ENCODE measurements at places on chromosomes 13 and 19. TPM values are rescaled to one million over a fixed set of nuclear protein-coding genes. Genes with fewer than 3 reads are reported as not detected.

DNA sequence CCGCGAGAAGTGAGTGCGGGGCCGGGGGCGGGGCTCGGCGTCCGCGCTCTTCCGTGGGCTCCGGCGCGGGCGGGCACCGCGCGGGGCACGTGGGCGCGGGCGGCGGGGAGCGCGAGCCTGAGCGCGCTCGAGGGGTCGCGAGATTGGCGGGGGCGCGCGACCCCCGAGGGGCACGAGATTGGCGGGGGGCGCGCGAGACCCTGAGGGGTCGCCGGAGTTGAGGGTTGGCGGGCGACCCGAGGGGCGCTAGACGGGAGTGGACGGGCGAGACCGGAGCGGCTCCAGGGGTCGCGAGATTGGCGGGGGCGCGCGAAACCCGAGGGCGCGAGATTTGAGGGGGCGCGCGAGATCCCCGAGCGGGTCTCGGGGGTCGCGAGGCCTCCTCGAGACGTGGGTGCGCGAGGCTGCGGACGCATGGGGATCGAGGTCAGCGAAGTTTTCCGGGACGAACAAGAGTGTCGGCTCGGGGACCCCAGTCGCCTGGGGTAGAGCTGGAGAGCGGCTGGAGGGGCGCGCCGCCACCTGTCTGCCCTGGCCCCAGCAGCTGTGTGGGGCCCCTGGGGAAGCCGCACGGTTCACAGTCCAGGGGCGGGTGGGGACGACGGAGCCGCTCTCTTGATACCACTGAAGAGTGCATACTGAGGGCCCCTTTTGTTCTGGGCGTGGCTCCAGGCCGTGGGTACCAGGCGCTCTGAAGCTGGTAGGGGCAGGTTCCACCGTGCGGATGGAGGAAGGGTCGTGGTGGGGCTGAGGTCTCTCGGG, 682 bp downstream of the SSBP4 start:
- DNase-seq: no peak

GRCh38 chr13:108352599-108352998, 83.1 kb downstream of the TNFSF13B start:
- DNase-seq: no peak

Gene FAM216B
- not detected for total RNA-seq

Gene TTYH1
- under 0.01 TPM for total RNA-seq

DNA sequence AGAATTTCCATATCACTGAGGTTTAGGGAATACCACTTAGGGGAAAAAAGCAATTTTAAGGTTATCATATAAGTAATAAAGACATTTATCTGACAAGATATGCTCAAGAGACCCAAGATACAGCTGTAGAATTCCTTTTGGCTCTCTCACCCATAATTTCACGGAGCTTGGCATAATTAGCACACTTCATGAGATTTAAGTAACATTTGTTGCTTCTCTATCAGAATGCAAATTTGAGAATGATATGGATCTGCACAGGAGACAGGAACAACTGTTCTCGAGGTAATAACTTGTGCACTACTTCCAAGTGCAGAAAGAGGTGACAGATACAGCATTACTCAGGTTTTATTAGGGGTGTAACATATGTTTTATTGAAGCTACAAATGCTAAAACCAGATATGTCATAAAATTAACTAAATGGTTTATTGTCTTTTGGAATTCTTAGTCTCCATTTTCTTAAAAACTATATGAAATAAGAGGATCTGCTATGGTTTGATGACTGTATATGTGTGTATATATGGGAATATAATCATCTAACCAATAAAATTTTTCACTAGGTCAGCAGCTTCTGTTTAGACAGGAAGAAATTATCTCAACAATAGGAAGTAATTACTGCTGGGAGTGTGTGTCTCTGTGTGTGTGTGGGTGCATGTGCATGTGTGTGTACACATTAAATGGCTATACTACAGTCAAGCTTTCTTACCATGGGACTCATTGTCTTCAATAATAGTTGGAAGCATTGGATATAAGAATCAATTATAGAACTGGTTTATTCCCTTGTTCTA, 401.3 kb downstream of the PCDH17 start:
- no peak for DNase-seq

- no peak for DNase-seq
Observed at GRCh38 chr19:29798774-29799497, 12.9 kb upstream of the CCNE1 start.

GRCh38 chr13:50800091-50800739, 43.3 kb downstream of the DLEU7 start:
- no peak for DNase-seq

Gene OR7A5
- not detected for total RNA-seq

Gene ZNF541
- 0.39 TPM for total RNA-seq

- DNase-seq: no peak
Observed at GRCh38 chr19:44762038-44762437, 13.5 kb downstream of the BCL3 start.

Gene PNMA8B
- 0.13 TPM for total RNA-seq

- no peak for DNase-seq
Observed at GRCh38 chr19:16952046-16952445, 63.2 kb downstream of the F2RL3 start.

- no peak for DNase-seq
Observed at GRCh38 chr13:84845907-84846619, 953.2 kb downstream of the SLITRK6 start.

Gene CELF5
- not detected for total RNA-seq

Gene KCTD4
- not detected for total RNA-seq

DNA sequence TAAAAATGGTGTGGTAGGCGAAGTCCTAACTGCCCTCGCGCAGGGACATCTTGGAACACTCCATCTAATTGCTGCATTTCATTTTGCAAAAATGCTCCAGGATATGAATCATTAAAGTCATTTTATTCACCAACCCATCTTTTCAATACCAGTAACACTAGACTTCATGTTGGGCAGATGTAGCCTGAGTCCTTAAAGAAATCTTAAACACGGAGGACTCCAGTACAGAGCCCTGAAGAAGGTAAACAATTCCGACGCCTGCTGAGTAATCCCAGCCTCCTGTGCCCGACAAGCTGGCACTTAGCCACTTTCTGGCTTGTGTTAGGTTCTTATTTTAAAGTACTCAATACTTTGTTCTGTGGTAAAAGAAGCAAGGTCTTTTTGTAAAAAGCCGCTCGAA, 58.0 kb upstream of the IRS2 start:
- no peak for DNase-seq

DNA sequence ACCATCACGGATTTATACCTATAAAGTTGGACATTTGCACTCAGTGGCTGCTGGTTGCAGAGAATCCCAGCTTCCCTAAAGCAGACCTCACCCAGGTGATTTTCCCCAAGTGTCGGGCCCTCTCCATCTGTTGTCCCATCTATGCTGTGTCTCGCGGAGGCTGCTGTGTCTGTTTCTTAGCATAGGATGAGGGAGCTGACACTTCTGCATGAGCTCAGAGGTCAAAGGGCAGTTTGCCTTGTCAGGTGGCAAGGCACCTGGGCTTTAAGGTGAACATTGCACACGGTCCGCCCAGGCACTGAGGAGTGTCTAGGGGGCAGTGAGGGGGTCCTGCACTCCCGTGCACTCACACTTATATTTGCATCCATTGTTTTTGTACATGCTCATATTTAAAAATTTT, 151.6 kb downstream of the ZIC5 start:
- DNase-seq: no peak
